ENCODE measurements at places on chromosomes 5 and 9. TPM values are rescaled to one million over a fixed set of nuclear protein-coding genes. Genes with fewer than 3 reads are reported as not detected.

PCDHA3 gene
- total RNA-seq, result 0.05 TPM

ACTBL2 gene
- 2.8 TPM for total RNA-seq

CORO2A gene
- total RNA-seq, result 0.64 TPM

CD274 gene
- total RNA-seq, result 15.5 TPM

SEC24A gene
- total RNA-seq, result 30.5 TPM

SV2C gene
- not detected for total RNA-seq

CDK5RAP2 gene
- total RNA-seq, result 13.8 TPM

FOXD4 gene
- not detected for total RNA-seq
